SHP77 treated with DMSO at 0.1 percent for 48 hours (cell line): ENCODE measurements at places on chromosomes 3 and 15.

GRCh38 chr3:198032039-198032936, 72.3 kb downstream of the LMLN start:
- DNase-seq = no peak

DNA sequence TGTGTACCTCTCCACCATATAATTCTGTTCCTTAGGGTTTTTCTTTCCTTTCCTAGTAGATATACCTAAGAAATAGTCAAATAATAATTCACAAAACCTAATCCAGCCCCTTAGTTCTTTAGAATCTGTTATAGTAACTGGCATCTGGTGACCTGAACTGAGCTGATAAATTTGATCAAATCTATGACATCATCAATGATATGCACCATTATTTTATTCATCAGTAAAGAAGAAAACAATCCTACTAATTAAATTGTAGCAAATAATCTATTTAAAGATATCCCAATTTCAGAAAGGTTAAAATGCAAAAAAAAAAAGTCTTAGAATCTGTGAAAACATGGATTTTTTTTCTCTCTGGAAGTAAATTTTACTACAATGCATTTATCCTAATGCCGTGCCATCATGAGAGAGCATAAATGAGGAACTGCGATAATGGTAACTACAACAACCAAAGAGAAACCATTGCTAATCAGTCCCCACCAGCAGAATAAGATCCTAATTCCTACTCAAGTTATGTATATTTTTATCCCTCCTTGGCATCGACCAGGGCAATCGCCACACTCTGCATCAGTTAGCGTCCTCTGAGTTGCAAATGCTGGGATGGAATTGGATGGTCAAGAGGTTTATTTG, 6.6 kb upstream of the MNS1 start:
- DNase-seq = no peak

DNA sequence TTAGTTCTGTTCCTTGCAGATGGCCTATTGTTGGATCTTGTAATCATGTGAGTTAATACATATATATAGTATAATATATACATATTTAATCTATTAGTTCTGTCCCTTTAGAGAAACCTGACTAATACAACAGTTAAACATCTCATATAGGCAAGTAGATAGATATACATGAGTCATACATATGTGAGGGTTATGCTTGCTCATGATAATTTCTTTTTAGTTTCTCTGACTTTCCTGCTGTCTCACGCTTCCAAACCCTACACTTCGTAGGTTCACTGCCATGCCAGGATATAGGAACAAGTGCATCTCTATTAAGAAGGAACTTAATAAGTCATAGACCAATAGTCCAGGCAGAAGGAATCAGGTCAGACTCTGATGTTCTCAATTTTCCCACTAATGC, 16.8 kb upstream of the CLDN16 start:
- no peak for DNase-seq

DNA sequence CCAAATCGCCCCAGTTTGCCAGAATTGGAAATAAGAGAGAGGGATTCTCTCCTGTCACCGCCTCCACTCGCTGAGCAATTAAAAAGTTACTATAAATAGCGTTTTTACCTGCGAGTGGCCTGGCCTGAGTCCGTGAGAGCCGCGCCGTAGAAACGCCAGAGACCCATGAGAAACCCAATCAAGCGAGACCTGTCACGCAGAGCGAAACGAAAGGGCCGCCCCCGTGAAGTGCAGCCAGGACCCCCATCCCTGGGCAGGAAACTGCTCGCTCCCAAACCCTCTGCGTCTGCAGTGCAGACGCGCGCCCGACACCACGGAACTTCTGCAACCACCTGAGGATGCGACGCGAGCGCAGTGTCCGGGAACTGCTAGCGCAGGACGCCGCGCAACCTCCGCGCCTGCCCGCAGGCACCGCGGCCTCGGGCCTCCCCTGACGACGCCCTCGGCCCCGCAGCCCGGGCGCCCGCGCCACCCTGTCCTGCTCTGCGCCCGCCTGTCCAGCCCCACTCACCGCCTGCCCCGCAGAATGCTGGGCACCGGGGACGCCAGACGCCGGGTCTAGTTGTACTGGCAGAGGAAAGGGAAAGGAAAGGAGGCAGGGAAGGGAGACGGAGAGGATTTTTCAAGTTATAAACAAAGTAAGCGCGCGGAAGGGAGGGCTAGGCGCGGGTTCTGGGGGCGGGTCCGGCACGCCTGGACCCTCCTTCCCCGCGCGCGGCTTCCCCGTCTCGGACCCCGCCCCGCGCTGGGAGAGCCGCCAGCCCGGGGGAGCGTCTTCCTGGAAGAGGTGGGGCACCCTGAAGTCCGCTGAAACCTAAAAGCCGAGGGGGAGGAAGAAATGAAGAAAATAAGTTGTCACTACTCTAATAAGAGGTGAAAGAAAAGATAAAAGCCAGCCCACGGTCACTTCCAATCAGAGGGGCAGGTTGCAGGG, at the start of gene PLSCR4:
Gene PLSCR4, minus strand, starts transcription at position 657 of the 934 bp plus-strand sequence. CDS start 29,034 bp downstream, outside the sequence.
- no peak for DNase-seq

- DNase-seq = no peak
Observed at GRCh38 chr3:38587548-38588131, 61.8 kb downstream of the SCN5A start.

- no peak for DNase-seq
Observed at GRCh38 chr3:45958321-45958791, 15.1 kb downstream of the CXCR6 start.

DNA sequence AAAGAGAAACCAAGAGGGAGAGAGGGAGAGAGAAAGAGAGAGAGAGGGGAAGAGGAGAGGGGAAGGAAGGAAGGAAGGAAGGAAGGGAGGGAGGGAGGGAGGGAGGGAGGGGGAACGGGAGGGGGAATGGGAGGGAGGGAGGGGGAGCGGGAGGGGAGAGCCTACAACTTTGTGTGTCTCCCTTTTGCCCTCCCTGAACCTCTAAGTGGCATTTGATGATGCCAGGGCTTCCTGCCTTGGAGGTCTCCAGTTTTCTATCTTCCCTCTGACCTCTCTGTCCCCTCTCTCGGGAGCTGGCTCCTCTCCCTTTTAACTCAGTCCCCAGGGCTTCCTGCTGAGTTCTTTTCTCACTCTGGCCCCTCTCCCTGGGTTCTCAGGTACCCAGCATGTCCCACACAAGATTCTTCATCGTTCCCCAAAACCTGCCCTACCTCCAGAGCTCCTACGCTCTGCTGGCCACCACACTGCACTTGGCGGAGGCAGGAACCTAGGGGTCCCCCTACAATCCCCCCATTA, 12.5 kb upstream of the FAM174B start:
- DNase-seq = no peak

- no peak for DNase-seq
Observed at GRCh38 chr3:43497422-43497821, 124.4 kb downstream of the ANO10 start.

DNA sequence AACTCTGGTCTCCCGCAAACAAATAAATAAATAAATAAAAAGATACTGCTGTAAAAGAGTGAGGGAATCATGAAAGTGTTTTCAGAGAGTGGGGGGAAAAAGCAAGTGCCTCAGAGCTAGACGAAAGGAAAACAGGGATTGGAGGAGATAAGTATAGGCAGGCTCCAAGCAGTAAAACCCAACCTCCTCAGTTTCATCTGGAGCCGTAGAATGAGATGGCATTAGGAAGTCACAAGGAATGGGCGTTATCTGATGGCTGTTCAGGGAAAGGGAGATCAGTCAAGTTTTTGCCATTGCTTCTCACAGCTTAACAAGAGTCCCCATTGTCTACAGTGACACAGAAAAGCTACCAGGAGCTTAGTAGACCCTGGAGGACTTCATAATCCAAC, 451.5 kb upstream of the PPP2R3A start:
- no peak for DNase-seq

GRCh38 chr15:52764731-52765130, 25.4 kb downstream of the ONECUT1 start:
- DNase-seq = no peak

GRCh38 chr3:169583269-169583668, 80.2 kb downstream of the MECOM start:
- no peak for DNase-seq

DNA sequence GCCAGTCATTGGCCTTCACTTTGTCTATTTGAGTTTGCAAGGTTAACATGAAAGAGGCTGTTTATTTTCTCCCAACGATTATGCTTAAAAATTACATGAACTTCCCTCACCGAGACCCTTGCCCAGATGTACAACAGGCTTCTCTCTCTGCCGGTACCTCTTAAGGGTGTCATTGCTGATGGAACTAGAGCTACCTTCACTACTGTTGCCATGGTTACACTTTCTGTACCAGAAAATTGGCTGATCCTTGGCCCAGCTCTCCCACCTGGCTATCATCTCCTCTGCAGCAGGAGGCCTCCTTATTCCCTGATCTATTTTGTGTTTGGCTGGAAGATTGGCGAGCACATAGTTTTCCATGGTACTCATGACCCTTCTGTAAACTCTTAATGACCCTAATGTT, 24.0 kb upstream of the LIPC start:
- no peak for DNase-seq

- DNase-seq = no peak
Observed at GRCh38 chr3:125073390-125073905, 17.7 kb upstream of the HEG1 start.

- DNase-seq = no peak
Observed at GRCh38 chr15:98513428-98513986, 134.8 kb upstream of the IGF1R start.

DNA sequence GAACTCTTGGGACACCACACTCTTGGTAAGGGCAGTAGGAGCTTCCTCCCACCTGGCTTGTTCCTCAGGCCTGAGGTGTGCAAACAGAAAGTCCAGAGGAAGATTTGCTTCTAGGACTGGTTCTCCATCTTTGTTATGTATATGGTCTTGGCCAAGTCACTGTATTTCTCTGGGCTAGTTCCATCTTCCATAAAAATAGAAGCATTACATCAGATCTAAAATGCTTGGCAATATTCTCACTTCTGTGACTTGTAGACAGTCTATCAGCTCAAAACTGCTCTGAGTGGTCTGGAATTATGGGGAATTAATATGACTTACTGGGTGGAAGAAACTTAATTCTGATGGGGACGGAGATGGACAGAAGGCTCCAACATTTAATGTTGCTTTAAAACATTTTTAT, 55.2 kb downstream of the TMEM108 start:
- DNase-seq = no peak

DNA sequence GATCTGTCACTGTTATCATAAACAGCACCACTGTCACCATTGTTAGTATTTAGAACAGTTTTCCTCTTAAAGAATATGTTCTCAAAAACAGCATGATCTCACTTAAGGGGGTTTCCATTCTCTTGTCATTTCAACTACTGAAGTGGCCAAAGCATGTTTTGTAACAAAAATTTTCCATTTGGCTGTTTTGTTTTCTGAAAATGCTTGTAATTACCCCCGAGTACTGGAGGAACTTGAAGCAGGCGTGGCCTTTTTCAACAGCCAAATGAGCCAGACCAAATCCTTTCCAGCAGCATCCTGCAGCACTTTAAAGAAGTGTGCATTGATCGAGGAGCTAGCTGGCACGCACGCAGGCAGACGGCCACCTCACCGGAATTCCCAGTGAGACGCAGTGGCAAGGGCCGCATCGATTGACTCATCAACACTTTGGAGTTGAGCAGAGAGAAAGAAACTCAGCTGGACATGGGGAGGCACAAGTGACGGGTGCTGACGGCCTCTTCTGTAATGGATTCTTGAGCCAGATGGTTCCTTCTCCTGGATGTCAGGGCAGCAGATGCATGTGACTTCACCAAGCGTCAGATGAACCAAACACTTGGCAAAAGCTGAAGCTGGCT, 234.3 kb upstream of the IGF1R start:
- DNase-seq = no peak

- no peak for DNase-seq
Observed at GRCh38 chr15:31217067-31217466, 109.6 kb upstream of the KLF13 start.
